ENCODE measurements at places on chromosomes 16 and 17. TPM values are rescaled to one million over a fixed set of nuclear protein-coding genes. Genes with fewer than 3 reads are reported as not detected.

Gene HOXB9
- total RNA-seq, result 10.1 TPM

Gene PYDC1
- total RNA-seq, result not detected

Gene MLKL
- 22.8 TPM for total RNA-seq

Gene CCL7
- total RNA-seq, result 0.45 TPM

Gene CACNG3
- not detected for total RNA-seq

Gene GDPD3
- total RNA-seq, result 2.1 TPM

Gene GDE1
- total RNA-seq, result 85.6 TPM

Gene KRT24
- total RNA-seq, result not detected

Gene MRPL38
- 131 TPM for total RNA-seq

Gene NTN3
- total RNA-seq, result not detected

Gene PRSS33
- total RNA-seq, result not detected

Gene KRTAP4-4
- not detected for total RNA-seq

Gene RDM1
- total RNA-seq, result 2.4 TPM

Gene PPY
- not detected for total RNA-seq

Gene CHST6
- 0.13 TPM for total RNA-seq

Gene ESRP2
- 0.05 TPM for total RNA-seq

Gene NPIPB6
- 1.9 TPM for total RNA-seq

Gene MT3
- total RNA-seq, result not detected

Gene CNTNAP1
- total RNA-seq, result 6.3 TPM

Gene PIK3R6
- total RNA-seq, result not detected

Gene CAVIN1
- total RNA-seq, result 476 TPM

Gene VAMP2
- total RNA-seq, result 27.7 TPM

Gene DHX58
- 0.32 TPM for total RNA-seq

Gene PDILT
- total RNA-seq, result not detected

Gene BRIP1
- total RNA-seq, result 5.8 TPM

Gene RPH3AL
- total RNA-seq, result 24.0 TPM

Gene FBXL19
- total RNA-seq, result 25.6 TPM

Gene KRT20
- 0.47 TPM for total RNA-seq

Gene MEFV
- not detected for total RNA-seq

Gene HSF4
- total RNA-seq, result 10.6 TPM

Gene SLC2A4
- 0.16 TPM for total RNA-seq

Gene DNAH9
- total RNA-seq, result not detected

Gene PPP1R27
- 0.22 TPM for total RNA-seq

Gene KRT28
- total RNA-seq, result not detected

Gene KRTAP2-2
- total RNA-seq, result not detected

Gene MT1F
- 12.9 TPM for total RNA-seq

Gene P3H4
- 39.9 TPM for total RNA-seq

Gene EXOC3L1
- total RNA-seq, result 0.03 TPM

Gene HBA2
- 0.44 TPM for total RNA-seq

Gene CD300LG
- total RNA-seq, result not detected

Gene CHD9NB
- 1.7 TPM for total RNA-seq

Gene PTX4
- total RNA-seq, result not detected

Gene PGS1
- total RNA-seq, result 28.8 TPM

Gene CORO7
- 14.1 TPM for total RNA-seq

Gene WBP2
- 105 TPM for total RNA-seq

Gene CBX2
- total RNA-seq, result 17.7 TPM

Gene GDPD1
- total RNA-seq, result 0.90 TPM

Gene HS3ST3A1
- total RNA-seq, result 0.34 TPM

Gene NUDT16L1
- 19.6 TPM for total RNA-seq

Gene EPN3
- 0.17 TPM for total RNA-seq

Gene CCL15
- not detected for total RNA-seq

Gene DHRS7C
- not detected for total RNA-seq

Gene CCL16
- total RNA-seq, result not detected

Gene MRPS34
- 224 TPM for total RNA-seq

Gene FTSJ3
- total RNA-seq, result 69.1 TPM

Gene KRTAP9-4
- total RNA-seq, result not detected
